ENCODE measurements at places on chromosomes 3 and 15.

GRCh38 chr3:123042413-123042812 lies 14.8 kb upstream of the SEMA5B start:
- DNase-seq, result no peak

DNA sequence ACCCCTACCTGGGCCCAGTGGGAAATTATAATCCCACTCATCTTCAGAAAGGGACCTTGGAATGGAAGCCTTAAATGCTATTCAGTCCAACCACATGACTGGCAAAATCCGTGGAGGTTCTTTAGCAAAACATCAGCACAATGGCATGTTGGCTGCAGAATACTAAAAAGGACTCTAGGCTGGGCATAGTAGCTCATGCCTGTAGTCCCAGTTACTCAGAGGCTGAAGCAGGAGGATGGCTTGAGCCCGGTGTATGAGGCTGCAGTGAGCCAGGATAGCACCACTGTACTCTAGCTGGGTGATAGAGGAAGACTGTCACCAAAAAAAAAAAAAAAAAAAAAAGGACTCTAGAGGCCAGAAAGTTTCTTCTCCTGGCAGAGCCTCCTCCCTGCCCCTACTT lies 60.6 kb upstream of the RYK start:
- no peak for DNase-seq

DNA sequence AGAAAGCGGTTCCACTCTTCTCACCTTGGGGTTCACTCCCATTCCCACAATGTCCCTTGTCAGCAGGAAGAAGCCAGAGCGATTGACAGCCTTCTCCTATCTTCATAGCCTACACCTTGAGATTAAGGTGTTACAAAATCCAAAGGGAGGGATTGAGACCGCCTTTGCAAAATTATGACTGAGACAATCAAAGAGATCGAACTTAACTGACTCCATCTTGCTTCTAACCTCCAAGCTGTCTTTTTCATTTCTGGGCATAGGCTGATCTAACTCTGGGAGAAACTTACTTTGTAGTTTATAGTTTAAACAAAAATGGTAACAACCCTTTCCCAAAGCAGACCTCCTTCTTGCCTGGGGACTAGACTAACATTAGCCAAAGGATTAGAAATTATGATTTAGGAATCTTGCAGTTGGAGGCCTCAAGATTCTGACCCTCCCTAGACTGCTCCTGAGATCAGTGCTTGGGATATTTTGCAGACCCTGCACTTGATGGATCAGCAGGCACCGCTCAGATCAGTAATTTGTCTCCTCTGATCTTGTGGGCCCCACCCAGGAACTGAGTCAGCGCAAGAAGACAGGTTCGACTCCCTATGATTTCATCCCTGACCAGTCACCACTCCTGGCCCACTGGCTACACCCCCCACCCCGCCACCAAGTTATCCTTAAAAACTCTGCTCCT lies 40.0 kb downstream of the PAQR5 start:
- DNase-seq, result no peak

DNA sequence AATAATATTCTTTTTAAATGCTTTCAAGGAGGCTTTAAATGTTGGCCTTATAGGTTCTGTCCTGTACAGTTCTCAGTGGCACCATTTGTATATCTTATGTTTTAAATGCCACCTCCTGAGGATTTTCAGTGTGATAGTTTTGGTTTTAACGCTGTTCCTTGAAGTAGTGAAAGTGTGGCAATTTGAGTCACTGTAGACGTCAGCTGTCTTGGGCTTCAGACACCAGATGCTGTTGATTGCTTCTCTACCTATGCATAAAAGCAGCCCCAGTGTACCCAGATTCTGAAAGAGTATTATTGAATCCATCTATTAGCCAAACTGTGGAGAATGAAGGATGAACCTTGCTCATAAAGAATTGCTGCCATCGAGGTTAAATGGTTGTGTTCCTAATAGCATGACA lies 316.8 kb upstream of the GBE1 start:
- DNase-seq, result no peak

DNA sequence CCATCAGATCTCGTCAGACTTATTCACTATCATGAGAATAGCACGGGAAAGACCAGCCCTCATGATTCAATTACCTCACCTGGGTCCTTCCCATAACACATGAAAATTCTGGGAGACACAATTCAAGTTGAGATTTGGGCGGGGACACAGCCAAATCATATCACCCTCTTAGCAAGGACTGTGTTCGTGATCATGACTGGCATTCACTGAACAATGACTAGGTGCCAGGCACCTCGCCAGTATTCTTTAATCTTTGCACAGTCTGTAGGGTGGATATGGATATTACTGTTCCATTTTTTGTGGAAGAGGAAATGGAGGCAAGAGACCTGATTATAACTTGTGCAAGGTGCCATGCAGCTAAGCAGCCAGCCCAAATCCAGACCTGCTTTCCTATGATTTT lies 77.5 kb downstream of the IGF1R start:
- DNase-seq, result no peak

- DNase-seq, result no peak
These were observed 3.7 kb downstream of the NR2F2 start for GRCh38 chr15:96334017-96334704.

- DNase-seq, result no peak
These were observed 154.8 kb downstream of the ALDH1A2 start for GRCh38 chr15:57910672-57911071.

- no peak for DNase-seq
These were observed at the start of gene PEX5L for GRCh38 chr3:180036671-180037455. TSS of gene PEX5L (minus strand) at chr3:180036937. CDS start at chr3:180036599, 338 bp downstream.

DNA sequence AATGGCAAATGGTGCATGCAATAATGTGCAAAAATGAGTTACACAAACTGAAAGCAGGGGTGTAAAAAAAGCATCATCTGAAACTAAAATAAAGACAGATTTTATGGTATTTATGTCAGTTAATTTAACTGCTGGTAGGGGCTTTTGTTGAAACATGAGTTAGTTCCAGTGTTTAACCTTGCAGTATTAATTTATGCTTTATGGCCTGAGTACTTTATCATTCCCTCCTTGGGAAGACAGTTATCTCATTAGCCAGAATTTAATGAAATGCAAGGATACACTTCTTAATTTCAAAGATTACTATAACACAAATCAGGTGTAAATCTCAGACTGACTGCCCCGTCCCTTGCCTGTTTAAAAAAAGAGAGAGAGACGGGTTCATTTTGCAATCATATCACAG lies 240.1 kb upstream of the MEIS2 start:
- no peak for DNase-seq

DNA sequence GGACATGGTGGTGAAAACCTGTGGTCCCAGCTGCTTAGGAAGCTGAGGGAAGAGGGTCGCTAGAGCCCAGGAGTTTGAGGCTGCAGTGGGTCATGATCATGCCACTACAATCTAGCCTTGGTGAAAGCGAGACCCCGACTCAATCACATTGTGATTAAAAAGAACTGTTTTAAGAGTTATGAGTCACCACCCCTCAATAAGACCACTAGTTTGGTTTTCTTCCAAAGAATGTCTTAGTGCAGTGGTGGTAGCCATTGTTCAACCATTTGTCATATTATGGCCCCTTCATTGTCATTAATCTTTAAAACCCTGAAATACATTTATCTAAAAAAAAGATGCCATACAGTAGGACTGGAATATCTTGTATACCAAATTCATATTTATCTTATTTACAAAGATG lies 48.8 kb downstream of the BLM start:
- DNase-seq, result no peak

GRCh38 chr3:133890972-133891644 lies 4.6 kb downstream of the RAB6B start:
- no peak for DNase-seq
